ENCODE measurements at places on chromosomes 11 and 22.

DNA sequence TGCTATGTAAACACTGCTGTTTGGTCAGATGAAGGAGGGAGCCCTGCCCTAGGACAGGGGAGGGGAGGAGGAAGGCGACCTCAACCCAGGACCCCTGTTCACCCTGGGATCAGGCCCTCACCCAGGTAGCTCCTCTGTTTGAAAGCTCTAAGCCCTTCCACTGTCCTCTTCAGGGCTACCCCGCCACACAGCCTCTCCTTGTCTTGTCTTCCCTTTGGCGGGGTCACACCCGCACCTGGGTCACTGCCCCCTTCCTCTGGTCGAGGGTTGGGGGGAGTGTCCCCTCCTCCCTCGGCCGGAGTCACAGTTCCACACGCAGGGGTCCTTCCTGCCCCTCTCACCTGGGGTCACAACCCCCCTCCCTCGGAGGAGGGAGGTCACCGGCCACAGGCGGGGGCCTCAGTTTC is 463 bp upstream of the PTPMT1 start:
- no peak for DNase-seq

- DNase-seq = no peak
Measured at GRCh38 chr22:49882519-49883293, 29.1 kb downstream of the ZBED4 start.

DNA sequence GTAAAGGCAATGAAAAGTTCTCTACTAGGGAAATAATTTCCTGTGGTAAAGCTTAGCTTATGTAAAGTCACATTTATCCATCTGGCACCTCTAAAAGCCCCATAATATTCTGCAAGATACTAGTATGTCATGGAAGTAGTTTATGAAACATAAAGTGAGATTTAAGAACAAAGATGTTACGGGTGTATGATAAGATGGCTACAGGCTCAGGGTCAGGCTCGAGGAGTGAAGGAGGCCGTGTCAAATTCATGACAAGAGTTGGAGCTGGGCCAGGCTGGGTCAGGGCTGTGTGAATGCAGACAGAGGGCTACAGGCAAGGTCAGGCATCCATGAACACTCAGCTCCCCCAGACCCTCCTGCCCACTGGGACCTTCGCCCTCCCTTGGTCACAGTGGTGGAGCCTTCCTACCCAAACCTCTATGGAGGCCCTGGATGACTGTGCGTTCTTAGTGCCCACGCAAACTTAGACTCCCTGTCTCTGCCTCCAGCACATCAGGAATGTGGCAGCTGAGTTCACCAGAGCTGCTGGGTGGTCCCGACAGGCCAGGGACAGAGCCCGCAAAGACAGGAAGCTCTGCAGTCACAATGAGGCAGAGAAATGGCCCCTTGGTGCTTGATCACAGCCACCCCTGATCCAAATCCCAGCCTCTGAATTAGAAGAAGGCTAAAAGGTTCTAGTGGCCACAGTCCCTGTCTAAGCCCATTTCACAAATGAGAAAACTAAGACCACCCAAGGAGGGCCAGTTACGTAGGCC is 14.8 kb downstream of the IGLL5 start:
- no peak for DNase-seq

- DNase-seq = peak; percentile 87
Measured at GRCh38 chr22:39266398-39267030, 21.7 kb upstream of the PDGFB start.

DNA sequence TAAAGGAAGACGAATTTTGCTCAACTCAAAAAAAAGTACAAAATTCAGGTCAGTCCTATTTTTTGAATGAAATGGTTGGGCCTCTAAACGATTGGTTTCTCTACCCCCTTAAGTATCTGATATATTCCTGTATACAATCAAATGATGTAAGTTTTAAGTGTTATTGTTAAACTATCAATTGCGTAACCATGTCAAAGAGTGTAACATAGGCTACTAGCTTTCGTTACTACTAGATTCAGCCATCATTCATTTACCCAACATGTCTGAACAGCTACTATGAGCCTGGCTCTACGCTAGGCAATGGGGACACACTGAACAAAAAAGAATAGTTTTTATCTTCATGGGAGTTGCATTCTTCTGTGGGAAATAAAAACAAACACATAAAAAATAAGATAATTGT is 3.3 kb downstream of the RAB6A start:
- DNase-seq = no peak

GRCh38 chr11:2451336-2451735 is 6.5 kb downstream of the KCNQ1 start:
- no peak for DNase-seq

GRCh38 chr22:38973289-38974169 is 8.6 kb upstream of the APOBEC3B start:
- DNase-seq = peak; percentile 81

DNA sequence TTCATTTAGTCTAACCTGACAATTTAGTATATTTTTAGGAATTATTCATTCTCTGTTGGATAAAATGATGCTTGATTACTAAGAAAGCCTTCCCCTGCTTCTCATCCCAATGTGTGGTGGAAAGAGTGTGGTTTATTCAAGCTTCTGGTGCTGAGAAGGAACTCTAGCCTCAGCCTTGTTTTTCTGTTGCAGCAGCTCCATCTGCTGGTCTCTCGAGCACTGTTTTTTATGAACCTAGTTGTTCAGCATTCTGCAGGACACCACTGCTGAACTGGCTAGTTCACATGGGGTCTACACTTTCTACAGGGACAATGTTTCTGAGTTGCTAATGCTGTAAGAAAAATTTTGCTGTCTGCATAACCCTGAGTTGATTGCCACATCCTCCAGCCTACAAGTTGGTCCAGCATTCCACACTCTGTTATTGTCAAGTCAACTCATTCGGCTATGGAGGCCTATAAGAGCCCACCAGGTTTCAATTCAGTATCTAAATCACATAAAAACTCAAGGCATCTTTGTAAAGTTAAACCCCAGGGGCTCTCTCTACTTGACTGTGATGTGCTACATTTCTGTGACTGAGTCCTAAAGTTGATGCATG is 14.3 kb downstream of the OR2AG2 start:
- DNase-seq = peak; percentile 32

GRCh38 chr11:87097582-87097981 is 59.8 kb downstream of the TMEM135 start:
- DNase-seq = peak; percentile 62

GRCh38 chr11:26023057-26023456 is 308.9 kb upstream of the ANO3 start:
- DNase-seq = no peak

- DNase-seq = no peak
Measured at GRCh38 chr22:44834065-44834464, 81.7 kb downstream of the ARHGAP8 start.

DNA sequence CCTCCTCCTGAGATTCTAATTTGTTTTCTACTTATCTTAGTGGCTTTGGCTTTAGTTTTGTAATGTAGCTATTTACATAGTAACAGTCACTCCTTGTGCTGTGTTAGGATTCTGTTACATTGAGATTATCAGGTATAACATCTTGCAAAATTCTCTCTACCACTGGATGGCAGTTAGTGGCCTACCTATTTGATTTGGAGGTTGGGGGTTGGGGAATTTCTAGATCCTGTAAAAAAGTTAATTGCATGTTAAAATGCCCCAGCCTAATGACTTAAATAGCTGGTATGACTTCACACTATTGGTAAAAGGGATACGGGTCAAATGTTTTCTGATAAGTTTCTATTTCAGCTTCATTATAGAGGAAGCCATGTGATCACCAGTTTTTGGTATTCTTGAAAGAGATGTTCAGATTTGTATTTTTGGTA is 2.8 kb downstream of the GRK3 start:
- peak; percentile 24 for DNase-seq

DNA sequence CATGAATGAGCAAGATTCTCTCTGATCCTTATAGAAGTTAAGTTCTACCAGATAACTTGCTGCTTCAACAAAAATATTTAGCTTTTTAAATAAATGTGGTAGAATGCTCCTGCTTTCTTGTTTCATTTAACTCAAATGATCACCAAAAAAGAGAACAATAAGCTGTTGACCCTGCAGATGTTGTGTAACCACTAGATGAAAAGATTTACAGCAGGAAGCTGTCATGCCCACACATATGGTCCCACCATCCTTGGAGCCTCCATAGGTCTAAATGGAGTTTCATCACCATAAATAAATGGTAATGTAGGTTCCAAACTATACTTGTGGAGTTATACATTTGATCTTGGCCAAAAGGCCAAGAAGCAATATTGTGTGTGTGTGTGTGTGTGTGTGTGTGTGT is 118.8 kb downstream of the RRAS2 start:
- DNase-seq = no peak

DNA sequence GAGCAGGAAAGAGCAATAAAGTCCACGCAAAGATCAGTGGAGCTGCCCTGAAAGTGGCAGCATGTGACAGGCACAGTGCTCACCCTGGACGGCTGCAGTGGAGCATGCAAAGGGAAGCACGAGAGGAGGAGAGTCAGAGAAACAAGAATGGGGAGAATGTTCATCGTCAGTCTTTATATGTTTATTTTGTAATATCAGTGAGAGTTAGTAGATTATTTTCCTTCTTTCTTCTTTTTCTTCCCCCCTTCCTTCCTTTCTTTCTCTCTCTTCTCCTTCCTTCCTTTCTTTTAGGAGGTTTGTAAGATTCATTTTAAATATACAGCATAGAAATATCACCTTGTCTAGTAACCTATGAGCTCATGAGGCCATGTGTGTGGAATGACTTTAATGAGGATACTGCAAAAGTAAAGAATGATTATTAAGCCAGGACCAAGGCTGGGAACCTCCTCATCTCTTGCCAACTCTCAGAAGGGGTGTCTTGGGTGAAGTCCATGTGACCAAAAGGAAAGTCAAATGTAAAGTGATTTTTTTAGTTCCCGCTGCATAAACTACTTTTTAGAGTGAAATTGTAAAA is 321.1 kb downstream of the AASDHPPT start:
- DNase-seq = no peak

DNA sequence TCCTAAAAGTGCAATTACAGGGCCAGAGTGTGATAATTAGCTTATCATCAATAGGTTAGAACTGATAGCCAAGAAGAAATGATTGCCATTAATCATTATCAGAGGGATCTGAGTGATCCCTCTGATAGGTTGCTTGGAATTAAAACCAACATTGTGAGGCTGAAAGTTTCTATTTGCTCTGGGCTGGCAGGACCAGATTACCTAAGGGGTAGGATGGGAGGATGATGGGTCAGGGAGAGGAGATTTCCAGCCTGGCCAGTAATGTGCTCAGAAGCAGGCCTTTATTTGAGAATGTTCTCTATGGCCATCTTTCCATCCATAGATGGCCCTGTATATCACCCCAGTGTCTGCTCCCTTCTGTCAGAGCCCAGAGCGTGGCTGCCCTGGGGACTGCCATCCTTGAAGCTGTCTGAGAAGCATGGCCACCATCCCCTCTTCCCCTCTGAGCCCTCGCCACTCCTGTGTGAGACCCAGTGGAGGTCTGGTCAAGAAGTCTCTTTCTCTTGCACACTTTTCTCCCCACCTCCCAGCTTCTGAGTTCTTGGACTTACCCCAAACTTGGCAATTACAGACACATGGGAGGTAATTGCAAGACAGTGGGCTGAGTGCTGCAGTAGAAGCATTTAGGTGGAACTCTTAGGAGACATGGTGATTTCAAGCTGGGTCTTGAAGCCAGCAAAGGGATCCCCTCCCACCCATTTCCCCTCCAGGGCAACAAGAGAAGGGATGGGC is 11.7 kb downstream of the PARVA start:
- no peak for DNase-seq

DNA sequence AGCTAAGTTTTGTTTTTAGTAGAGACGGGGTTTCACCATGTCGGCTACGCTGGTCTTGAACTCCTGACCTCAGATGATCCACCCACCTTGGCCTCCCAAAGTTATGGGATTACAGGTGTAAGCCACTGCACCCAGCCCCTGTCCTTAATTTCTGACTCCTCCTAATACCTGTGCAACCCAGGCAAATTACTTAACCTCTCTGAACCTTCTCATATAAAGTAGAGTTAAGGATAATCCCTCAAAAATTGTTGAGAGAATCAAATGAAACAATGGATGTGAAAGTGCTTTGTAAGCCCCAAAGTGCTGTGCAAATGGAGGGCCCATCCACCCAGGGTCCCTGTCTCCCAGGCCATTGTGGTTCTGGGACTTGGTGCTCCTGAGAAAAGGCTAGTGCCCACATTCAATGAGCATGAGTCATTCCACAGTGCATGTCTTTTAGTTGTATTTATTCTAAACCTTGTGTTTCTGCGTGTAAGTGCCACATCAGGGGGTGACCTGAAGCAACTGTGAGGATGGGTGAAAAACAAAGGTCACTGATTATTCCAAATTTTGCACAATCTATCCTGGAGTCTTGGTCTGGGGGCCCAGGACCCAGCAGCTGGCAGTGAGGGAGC is 61.4 kb upstream of the PTPRJ start:
- DNase-seq = no peak

- peak; percentile 71 for DNase-seq
Measured at GRCh38 chr11:44775366-44775984, 48.7 kb downstream of the TSPAN18 start.

DNA sequence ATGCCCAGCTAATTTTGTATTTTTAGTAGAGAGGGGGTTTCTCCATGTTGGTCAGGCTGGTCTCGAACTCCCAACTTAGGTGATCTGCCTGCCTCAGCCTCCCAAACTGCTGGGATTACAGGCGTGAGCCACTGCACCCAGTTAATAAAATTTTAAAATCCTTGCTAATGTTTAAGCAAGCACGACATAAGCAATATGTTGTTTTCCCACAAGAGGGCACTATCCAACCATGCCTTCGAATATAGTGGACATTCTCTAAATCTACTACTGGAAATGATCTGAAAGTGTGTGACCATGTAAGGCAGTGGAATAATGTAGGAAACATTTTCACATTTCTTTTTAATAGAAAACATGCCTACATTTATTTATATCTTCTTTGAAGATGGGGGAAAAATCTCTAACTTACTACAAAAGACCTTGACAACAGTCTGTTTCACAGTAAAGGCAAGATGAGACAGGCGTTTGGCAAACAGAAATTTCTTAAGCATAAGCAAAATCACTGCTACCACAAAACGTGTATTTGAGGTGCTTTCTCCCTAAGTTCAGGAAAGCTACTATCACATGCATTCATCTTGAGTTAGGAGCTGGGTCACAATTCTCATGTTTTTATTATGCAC is 38.2 kb downstream of the PITPNB start:
- no peak for DNase-seq

DNA sequence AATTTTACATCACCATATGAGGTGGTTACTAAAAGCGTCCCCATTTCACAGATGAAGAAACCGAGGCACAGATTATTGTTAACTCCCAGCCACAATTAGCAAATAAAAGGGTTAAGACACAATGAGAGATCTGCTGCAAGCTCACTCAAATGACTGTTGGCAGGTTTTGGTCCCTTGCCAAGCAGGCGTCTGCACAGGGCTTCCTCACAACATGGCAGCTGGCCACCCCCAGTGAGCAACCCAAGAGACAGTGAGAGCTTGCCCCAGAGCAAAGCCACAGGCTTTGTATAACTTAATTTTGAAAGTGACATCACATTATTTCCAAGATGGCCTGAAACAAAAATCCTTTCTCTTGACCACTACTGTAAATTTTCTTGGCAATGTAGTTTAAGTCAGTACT is 217.6 kb downstream of the NTM start:
- DNase-seq = no peak

- DNase-seq = no peak
Measured at GRCh38 chr22:19285831-19286230, 5.7 kb downstream of the CLTCL1 start.
